EH (cell line): ENCODE measurements at places on chromosomes 3 and 15.
A peak's percentile ranks its signal among the peaks of the same experiment; 100 is the strongest.

DNA sequence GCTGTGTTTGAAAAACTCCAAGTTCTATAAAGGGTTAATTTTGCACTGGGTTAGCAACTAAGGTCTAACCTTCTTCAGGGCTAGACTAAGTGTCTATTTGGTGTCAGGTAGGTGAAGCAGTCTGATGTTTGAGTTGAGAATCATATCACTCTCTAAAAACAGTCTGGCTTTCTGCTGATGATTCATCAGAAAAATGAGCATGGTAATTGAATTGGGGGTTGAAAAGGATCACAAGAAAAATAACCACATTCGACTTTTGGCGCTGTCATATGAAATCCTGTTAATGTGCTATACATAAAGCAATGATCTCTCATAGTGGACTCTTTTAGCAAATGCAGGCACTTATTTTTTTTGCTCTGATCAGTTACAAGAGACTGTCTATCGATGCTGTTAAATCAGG is 242.2 kb upstream of the AZI2 start:
- no peak for DNase-seq

- peak; percentile 28 for DNase-seq
Observed at GRCh38 chr3:98930413-98930812, 28.9 kb upstream of the DCBLD2 start.

GRCh38 chr15:51307811-51308210 is 30.6 kb downstream of the CYP19A1 start:
- no peak for DNase-seq

- no peak for DNase-seq
Observed at GRCh38 chr3:83248454-83248853, 1487.0 kb upstream of the GBE1 start.

DNA sequence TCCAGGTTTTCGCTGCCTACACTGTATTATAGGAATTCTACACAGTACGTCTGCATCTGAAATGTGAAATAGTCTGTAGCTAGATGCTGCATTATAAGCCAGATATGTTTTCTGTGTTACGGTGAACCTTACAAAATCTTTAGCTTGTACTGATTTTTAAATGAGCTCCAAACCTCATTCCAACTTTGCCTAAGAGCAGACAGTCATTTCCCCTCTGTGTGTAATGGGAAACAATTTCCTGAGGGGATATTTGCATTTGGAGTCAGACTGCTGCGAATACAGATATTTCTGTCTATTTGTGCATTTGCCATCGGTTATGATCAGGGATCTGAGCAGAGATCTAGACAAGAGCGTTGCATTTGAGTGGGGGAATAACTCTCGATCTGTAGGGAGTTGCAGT is 37.5 kb downstream of the ARNT2 start:
- no peak for DNase-seq
